ENCODE measurements at places on chromosomes 2 and 18.

DNA sequence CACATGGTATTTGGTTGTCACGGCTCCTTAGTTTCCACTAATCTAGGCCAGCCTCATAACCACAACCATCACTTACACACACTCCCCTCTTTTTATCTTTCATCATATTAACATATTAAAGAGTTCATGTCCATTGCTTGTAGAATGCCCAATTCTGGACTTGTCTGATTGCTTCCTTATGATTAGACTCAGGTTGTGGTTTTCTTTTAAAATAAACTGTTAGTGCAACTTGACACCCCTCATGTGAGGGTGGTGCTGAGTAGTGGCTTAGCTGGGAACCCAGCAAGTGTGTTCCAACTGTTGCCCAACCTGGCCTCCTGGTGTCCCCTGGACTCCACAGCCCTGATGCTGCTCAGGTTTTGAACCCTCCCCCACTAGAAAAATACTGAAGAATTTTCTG is 20.1 kb upstream of the CD207 start:
- DNase-seq: no peak

- DNase-seq: peak; percentile 53
Measured at GRCh38 chr2:189304360-189304759, 124.8 kb upstream of the COL5A2 start.

GRCh38 chr2:10002681-10003080 is 40.7 kb upstream of the KLF11 start:
- no peak for DNase-seq

DNA sequence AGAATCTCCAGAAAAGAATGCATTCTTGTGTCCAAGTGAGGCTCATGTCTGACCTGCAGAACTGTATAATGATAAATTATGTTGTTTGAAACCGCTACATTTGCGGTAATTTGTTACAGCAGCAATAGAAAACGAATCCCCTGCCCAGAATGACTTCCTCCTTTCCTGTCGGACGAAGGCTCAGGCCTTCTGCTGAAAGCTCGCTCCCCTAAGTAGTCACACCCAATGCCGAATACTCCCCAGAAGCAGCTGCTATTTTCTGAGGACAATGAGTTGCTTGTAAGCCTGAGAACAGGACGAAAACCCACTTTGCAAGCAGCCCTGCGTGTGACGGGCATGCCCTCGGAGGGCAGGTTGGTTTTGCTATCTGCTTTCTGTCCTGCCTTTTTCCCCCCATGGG is 27.7 kb upstream of the PTPN4 start:
- DNase-seq: no peak

DNA sequence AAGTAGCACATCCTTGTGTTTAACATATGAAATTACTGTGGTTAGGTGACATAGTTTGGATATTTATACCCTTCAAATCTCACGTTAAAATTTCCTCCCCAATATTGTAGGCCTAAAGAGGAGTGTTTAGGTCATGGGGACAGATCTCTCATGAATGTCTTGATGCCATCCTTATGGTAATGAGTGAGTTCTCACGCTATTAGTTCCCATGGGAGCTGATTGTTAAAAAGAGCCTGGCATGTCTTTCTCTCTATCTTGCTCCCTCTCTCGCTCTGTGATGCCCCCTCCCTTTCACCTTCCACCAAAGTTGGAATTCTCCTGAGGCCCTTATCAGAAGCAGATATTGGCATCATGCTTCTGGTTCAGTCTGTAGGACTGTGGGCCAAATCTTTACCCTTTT is 660.1 kb downstream of the ADCYAP1 start:
- no peak for DNase-seq

DNA sequence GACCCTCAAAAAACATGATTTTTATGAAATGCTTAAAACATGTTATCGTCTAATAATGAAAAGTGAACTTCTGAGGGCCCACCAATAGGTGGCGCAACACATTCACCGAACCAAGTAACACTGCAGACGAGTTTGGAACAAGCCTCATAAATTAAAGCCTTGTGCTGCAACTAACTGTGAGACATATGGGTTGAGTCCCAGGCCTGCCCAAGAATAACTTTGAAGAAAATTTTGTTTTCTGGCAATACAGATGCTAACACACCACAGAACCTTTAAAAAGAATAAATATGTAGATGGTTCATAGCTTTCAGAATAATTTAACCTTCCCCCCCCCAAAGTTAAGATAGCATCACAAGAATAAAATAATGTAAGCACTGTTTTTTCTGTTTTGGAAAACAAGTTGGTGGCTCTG is 285.9 kb downstream of the RNF144A start:
- peak; percentile 50 for DNase-seq

GRCh38 chr2:129936334-129936934 is 43.0 kb upstream of the RAB6C start:
- no peak for DNase-seq

DNA sequence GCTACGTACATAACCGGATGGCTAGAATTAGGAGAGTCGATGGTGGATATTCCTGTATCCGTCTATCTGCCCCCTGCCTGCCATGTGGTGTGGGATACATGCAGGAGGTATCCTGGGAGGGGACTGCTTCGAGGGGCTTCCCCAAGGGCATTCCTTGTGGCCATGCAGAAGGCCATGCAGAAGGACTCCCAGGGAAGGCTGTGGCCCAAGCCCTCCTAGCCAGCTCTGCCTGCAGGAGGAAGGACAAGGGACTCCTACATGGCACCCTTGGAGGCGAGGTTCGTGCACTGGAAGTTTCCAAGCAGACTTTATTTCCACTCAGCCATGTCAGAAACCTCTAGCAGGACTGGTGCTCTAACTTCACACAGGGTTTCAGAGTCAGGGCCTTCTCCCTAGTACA is 136.1 kb downstream of the KLHL29 start:
- DNase-seq: no peak

DNA sequence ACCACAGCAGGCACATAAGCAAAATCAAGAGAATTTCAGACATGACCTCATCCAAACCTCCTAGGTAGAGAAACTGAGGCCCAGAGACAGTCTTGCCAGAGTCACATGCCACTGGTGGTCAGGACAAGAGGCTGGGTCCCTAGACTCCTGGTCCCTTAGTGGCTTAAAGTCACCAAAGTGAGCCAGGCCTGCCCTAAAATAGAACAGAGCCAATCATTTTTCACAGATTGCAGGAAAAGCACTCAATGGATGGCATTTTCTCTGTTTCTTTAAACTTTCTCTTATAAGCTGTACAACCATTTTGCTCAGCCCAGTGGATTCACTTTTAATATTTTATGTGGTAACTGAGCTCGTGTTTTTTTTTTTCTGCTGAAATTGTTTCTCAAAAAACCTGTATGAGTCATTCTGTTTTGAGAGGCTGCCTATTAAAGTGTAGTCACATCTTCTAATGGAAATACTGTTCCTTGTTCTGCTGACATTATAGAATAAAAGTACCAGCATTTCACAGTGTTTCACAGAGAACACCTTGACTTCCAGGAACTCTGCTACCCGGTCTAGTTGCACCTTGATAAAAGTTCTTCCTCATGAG is 29.6 kb downstream of the STEAP3 start:
- no peak for DNase-seq
